Stimulated activated CD4-positive, alpha-beta T cell treated with anti-CD3 and anti-CD28 coated beads, TNF-alpha, amount 100 ng/mL, for 48 hours (primary cell): ENCODE measurements at places on chromosomes 12 and 14.

GRCh38 chr12:22467190-22467589, 77.2 kb downstream of the C2CD5 start:
- no peak for DNase-seq

- DNase-seq = no peak
Measured at GRCh38 chr12:45615268-45615667, 114.2 kb upstream of the ARID2 start.

DNA sequence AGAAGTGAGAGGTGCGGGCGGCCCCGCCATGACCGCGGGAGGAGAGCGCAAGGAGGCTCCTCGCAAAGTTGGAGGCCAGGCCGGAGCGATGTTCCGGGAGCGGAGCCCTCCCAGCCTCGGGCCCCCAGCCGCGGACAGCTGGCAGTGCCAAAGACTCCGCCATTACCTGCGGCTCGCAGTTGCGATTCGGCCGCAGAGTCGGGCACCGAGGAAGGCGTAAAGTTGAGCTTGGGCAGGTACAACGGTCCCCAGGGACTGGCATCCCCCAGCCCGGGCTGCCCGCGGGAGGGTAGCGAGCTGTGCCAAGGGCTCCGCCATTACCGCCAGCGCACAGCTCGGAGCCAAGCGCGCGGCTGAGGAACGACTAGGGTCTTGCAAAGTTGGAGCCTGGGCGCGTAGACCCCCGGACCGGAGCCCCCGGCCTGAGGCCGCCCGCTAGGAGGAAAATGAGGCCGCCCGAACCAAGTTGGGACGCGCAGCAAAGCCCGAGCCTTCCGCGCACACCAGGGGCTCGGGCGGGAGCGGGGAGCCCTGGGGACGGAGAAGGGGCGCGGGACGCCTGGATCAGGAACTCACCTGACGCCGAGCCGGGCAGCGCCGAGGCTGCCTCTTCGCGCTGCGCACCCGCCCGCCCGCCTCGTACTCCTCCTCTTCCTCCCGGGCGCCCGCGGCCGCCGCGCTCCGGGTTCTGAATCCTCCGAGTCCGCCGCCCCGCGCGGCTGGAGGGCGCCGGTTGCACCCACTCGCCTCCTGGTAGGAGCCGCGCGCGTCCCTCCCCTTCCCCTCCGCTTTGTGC, 677 bp downstream of the NOS1 start:
- no peak for DNase-seq

DNA sequence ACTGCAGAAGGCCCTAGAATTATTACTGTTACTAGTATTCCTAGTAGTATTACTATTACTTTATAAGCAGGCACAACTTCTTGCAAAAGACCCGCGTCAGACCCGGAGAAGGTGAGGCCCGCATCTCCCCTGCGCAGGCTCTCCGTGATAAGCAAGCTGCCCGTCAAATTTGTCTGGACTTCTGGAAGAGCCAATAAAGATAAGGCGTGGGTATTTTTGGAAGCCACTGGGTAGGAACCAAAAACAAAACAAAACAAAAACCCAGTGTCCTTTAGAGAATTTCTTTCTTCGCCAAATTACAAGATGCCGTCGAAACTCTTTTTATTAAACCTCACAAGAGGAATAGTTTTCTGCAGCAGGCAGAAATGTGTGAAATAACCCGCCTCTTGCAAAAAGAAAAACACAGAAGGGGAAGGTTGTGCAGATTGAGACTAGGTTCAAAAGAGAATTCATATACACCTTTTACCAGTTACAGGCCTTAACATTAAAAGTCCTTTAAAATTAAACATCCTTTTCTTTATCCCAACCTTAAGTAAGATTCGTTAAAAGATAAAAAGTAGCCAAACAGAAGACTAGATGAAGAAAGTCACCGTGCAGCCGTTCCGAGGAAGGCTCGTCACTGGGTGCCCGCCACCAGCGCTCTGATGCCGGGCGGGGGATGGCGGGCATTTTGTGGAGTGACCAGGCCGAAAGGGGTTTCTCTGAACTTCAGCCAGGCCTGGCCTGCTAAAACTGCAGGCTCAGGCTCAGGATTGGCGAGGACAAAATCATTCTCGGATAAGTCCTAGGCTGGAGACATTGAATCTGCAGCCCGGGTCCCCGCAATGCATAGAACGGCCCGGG, 1.6 kb downstream of the TBX5 start:
- no peak for DNase-seq

GRCh38 chr12:69972136-69972535, 147.1 kb downstream of the MYRFL start:
- DNase-seq = no peak

- no peak for DNase-seq
Measured at GRCh38 chr14:101123618-101124510, 220.3 kb upstream of the RTL1 start.

GRCh38 chr12:98469109-98469508, 46.3 kb upstream of the TMPO start:
- DNase-seq = no peak

GRCh38 chr12:77189901-77190416, 124.6 kb upstream of the E2F7 start:
- DNase-seq = no peak

- DNase-seq = no peak
Measured at GRCh38 chr14:104781271-104782077, 14.1 kb downstream of the AKT1 start.

- no peak for DNase-seq
Measured at GRCh38 chr12:66194122-66194521, 5.1 kb downstream of the IRAK3 start.

DNA sequence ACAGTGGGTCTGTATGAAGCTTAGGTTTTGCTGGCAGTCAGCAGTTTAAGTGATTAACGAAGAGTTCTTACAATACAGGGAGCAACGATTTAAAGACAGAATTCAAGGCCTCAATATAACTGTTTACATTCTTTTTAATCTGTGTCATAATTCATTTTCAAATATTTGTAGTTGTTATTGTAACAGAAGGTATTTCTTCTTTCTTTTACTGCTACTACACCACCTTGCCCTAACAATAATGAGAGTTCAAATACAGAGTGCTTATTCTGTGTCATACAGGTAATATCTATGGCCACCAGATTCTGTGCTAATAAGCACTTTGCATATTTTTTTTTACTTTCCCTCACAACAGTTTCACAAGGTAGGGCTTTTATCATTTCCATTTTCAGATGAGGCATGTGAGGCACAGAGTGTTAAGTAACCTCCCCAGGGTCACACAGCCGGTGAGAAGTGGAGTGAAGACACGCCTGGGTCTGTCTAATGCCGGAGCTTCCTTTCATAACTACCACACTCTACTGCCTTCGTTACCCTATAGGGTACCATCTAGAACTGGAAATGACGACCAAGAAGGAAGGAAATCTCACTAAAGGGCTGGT, 81.9 kb downstream of the PELI2 start:
- DNase-seq = no peak

- DNase-seq = no peak
Measured at GRCh38 chr12:123057513-123058265, 77.2 kb downstream of the ARL6IP4 start.

DNA sequence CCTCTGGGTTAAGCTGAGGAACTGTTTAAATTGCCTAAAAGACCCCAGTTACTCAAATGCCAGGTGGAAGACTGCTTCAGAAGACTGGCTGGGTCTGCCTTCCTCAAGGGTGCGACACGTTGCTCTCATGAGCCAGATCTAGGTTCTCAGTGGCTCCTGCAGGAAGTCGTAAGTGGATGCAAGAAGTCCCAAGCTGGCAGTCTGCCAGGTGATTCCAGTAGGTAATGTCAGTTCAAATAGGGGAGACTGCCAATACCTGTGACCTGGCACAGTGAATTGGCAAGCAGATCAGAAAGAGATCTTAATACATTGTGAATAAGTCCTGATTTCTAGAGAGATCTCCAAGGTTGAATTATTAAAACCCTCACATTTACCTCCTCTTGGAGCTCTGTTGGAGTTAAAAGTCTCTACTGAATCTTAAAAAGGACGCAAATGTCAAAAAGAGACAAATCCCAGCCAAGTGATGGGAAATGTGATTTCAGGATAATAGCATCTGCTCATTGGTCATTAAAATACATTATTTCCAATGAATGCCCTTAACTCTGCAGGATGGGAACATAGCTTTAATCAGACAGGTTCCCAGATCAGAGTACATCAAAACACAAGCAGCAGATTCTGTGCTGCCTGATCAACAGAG, 98.8 kb upstream of the FRMD6 start:
- no peak for DNase-seq

DNA sequence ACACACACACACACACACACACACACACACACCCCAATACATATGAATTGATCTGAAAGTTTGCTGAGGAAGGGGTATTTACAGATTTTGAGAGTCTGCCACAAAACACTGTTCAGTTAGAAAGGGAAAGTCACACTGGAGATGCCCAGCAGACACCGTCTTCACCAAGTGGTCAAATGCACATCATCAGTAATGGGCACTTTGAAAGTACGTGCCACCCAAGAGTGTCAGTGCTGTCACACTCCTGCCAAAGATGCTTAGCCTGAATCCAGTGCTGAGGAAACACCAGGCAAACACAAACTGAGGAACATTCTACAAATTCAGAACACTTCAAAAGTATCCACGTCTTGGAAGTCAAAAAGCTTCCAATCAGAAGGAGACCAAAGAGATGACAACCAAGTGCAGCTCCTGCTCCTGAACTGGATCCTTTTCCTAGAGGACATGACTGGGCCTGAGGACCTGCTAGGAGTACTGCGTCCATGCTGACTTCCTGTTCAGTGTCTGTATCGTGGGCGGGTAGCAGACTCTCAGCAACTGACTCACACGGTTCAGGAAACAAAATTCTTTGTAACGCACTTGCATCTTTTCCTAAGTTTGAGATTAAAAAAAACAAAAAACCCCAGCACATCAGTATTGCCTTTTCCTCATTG, 18.6 kb downstream of the PSMC1 start:
- DNase-seq = no peak

GRCh38 chr14:92963301-92964123, 40.6 kb downstream of the CHGA start:
- DNase-seq = no peak

GRCh38 chr12:128190614-128191013, 76.4 kb upstream of the TMEM132C start:
- no peak for DNase-seq

DNA sequence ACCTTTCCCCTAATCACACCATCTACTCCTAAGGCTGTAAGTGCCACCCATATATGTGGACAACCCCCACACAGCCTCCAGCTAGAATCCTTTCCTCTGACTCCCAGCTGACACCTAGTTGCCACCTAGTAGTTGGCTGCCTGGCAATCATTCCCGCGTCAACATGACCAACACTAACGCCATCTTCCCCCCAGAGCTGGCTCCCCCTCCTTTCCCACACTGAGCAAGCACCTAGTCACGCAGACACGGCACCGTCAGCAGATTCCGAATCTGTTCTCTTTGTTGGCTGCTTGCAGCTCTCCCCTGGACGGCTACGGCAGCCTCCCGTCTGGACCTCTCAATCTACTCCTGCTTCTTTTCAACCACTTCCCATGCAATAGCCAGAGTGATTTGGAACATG, 27.7 kb downstream of the UBR7 start:
- DNase-seq = no peak

GRCh38 chr12:91267039-91267438, 84.4 kb upstream of the DCN start:
- no peak for DNase-seq

DNA sequence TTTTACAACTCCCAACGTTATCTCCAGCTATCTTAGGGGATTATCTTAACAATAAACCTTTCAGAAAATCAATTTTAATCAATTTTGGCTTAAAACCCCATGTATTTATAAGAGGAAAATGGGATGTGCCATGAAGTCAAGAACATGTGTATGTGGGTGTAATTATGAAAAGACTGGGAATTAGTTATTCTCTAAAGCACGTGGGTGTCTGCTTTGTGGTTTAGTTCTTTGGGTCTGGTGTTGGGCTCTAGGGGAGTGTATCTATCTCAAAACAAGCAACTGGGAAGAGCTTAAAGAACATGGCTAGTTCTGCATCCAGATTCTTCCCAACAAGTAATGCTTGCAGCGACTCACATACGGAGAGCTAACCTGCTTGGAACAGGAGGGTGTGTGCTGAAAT, 40.1 kb upstream of the MAX start:
- no peak for DNase-seq

GRCh38 chr12:104802208-104802607, 155.9 kb downstream of the SLC41A2 start:
- DNase-seq = no peak

DNA sequence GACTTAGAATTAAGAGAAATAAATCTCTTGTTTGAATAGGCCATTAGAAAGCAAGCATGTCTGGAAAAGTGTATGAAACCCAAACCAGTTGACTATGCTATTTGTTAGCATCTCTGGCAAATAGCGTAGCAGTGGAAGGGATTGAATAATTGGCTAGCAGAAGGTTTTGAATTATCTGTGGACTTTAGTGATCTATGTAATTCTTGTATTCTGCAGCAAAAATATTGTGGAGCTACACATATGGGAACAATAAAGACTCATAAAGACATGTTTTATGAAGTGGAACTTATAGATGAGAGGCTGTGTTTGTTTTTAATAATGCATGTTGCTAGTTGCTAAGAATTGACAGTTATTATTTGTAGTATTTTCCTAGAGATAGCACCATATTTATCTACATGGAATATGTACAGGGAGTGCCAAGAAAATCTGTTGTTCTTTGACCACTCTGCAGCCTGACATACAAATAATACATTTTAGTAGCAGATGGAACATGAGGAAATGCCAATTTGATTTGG, 4.7 kb downstream of the SRGAP1 start:
- no peak for DNase-seq

GRCh38 chr14:50865391-50866076, 6.3 kb upstream of the ABHD12B start:
- DNase-seq = no peak

- DNase-seq = no peak
Measured at GRCh38 chr12:109304485-109304884, 4.6 kb downstream of the FOXN4 start.

DNA sequence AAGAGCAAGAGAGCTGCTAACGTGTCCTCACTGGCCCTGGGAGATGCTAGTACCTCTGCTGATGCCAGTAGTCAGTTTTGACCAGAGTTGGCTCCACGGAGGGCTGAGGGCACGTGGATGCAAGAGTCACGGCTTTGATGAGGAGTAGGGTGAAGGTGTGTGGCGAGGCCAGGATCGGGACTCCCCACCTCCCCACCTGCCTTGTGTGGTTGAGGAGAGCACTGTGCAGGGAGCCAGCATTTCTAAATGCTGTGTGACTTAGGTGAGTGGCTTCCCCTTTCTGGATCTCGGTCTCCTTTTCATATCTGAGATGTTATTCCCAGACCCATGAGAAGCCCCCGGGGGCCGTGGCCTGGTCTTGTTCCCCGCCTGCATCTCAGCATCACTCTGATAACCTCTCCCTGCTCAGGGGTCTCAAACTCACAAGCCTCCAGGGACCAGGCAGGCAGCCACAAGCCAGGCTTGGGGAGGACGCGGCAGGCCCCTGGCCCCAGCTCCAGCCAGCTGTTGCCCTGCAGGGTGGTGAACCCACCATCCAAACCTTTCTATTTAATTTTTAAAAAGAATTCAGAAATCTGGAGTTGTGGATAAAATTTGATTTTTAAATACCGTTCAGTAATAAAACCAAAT, 32.1 kb downstream of the MVK start:
- DNase-seq = no peak

GRCh38 chr12:72753571-72753970, 481.4 kb downstream of the TRHDE start:
- no peak for DNase-seq
